Spinal cord (tissue), 10 donors: ENCODE measurements at places on chromosomes 16 and 17. TPM values are rescaled to one million over a fixed set of nuclear protein-coding genes. Genes with fewer than 3 reads are reported as not detected.

- peaks cover 17% of the 10 kb centered on the region for H3K36me3 ChIP-seq
- H3K4me3 ChIP-seq: peak overlapping the region; percentile 68
Observed at GRCh38 chr16:74667255-74667700, 601 bp upstream of the RFWD3 start.

MRM1 gene
- polyA plus RNA-seq: 6.1 TPM

GRCh38 chr16:5002699-5003143 is 31.0 kb downstream of the NAGPA start:
- H3K27me3 ChIP-seq: no peaks in the 10 kb centered on the region
- DNase-seq: no peak
- peaks cover 6% of the 10 kb centered on the region for H3K4me1 ChIP-seq
- no peak overlapping the region for H3K4me3 ChIP-seq

DNA sequence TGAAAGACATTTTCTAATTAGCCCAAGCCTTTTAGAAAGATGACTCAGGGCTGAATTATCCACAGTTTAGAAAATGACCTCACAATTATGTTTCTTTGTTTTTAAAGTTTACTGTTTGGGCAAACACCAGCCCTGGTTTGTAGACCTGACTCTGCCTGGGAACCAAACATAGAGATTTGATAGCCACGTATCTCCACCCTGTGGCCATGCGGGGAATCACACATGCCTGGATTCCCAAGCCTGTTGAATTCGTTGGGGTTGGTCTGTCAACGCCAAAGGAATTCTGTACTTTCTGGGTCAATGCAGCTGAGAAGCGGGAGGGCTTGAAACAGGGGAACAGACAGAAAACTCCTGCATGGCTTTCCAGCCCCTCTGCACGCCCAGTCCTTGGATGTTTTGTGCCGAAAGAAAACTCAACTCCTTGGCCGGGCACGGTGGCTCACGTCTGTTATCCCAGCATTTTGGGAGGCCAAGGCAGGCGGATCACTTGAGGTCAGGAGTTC is 26.9 kb downstream of the CD300A start:
- H3K27ac ChIP-seq: no peak overlapping the region
- no peak overlapping the region for H3K4me3 ChIP-seq
- no peaks in the 10 kb centered on the region for H3K4me1 ChIP-seq
- no peaks in the 10 kb centered on the region for H3K36me3 ChIP-seq
- H3K27me3 ChIP-seq: no peaks in the 10 kb centered on the region

- H3K4me3 ChIP-seq: no peak overlapping the region
- no peak overlapping the region for H3K27ac ChIP-seq
- H3K36me3 ChIP-seq: no peaks in the 10 kb centered on the region
- DNase-seq: no peak
- peaks cover 15% of the 10 kb centered on the region for H3K4me1 ChIP-seq
Observed at GRCh38 chr17:76993651-76994050, 125.4 kb downstream of the MGAT5B start.

DNA sequence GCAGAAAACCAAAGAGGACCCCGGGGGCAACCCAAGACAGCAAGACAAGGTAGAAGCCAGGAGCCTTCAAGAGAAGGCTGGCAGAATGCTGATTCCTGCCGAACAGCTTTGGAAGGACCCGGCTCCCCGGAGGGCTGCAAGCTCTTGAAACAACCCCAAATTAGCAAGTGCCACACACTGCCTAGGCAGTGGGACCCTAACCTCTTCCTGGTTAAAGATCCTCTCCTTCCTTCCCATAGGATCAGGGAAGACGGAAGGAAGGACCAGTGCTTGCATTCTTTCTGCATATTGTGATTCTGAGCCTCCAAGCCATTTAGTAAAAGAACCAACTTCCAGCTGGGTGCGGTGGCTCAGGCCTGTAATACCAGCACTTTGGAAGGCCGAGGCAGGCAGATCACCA is 122.0 kb upstream of the AXIN2 start:
- no peaks in the 10 kb centered on the region for H3K36me3 ChIP-seq
- H3K4me1 ChIP-seq: no peaks in the 10 kb centered on the region
- H3K4me3 ChIP-seq: no peak overlapping the region
- no peak overlapping the region for H3K27ac ChIP-seq
- DNase-seq: no peak

DNA sequence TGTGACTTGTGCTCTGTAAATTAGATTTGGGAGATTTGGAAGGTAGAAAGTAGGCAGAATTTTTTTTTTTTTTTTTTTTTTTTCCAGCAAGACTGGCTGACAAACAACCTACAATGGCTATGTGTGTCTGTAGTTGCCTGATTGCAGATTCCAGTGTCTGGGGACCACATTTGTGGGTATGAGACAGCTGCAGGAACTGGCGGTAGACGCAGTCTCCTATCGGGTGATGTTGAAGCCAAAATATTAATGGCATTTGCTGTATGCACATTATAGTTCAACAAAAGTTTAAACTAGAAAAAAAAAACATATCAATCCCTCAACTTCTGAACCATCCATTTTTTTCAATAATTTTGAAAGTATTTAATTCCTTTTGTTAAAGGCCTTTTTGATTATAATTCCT is 665.2 kb downstream of the TOX3 start:
- no peak for DNase-seq
- H3K36me3 ChIP-seq: no peaks in the 10 kb centered on the region
- H3K4me3 ChIP-seq: no peak overlapping the region
- H3K4me1 ChIP-seq: no peaks in the 10 kb centered on the region

ACBD4 gene
- 14.2 TPM for polyA plus RNA-seq

GRCh38 chr17:68011199-68011665 is 15.0 kb upstream of the C17orf58 start:
- H3K4me3 ChIP-seq: no peak overlapping the region
- H3K27ac ChIP-seq: no peak overlapping the region
- peaks cover 8% of the 10 kb centered on the region for H3K4me1 ChIP-seq
- no peaks in the 10 kb centered on the region for H3K36me3 ChIP-seq
- DNase-seq: no peak

- H3K36me3 ChIP-seq: peaks cover 74% of the 10 kb centered on the region
- no peaks in the 10 kb centered on the region for H3K27me3 ChIP-seq
- peaks cover 26% of the 10 kb centered on the region for H3K4me1 ChIP-seq
- H3K27ac ChIP-seq: no peak overlapping the region
Observed at GRCh38 chr17:67026341-67026740, 18.0 kb upstream of the CACNG1 start.

- no peak overlapping the region for H3K4me3 ChIP-seq
- H3K27ac ChIP-seq: no peak overlapping the region
- H3K36me3 ChIP-seq: no peaks in the 10 kb centered on the region
- H3K4me1 ChIP-seq: no peaks in the 10 kb centered on the region
- DNase-seq: no peak
Observed at GRCh38 chr16:7140899-7141298, 191.7 kb upstream of the RBFOX1 start.
